ENCODE measurements at places on chromosomes 3 and 15.
A peak's percentile ranks its signal among the peaks of the same experiment; 100 is the strongest.

- H3K27me3 ChIP-seq, result no peaks in the 10 kb centered on the region
- H3K36me3 ChIP-seq, result no peaks in the 10 kb centered on the region
- H3K4me3 ChIP-seq, result no peak overlapping the region
- DNase-seq, result no peak
These were observed 212.3 kb upstream of the NECTIN3 start for GRCh38 chr3:110859336-110859735.

DNA sequence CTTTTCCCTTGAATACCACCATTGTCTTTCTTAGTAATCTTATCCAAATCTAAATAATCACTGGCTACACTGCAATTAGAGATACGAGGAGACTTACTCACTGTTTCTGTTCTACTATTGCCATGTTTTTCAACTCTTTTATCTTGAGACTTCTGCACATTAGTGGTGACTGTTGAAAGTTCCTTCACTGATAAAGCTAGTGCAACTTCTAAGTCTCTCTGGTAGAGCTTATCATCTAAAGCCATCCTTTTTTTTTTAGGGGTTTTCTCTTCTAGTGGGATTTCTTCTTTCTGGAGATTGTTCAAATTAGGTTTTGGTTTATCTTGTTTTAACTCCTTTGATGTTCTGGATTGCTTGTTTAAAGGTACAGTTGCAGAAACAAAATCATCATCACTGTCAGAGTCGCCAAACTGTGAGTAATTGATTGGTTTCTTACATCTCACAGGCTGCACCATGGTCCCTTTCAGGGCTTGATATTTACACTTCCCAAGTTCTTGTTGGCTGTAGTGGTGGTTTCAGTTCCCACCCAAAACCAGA, 37.7 kb downstream of the NCK1 start:
- H3K27me3 ChIP-seq, result no peaks in the 10 kb centered on the region
- peaks cover 6% of the 10 kb centered on the region for H3K36me3 ChIP-seq
- H3K4me1 ChIP-seq, result peaks cover 74% of the 10 kb centered on the region
- H3K4me3 ChIP-seq, result peak overlapping the region; percentile 26
- DNase-seq, result no peak

- H3K27me3 ChIP-seq, result no peaks in the 10 kb centered on the region
- H3K4me1 ChIP-seq, result no peaks in the 10 kb centered on the region
- H3K27ac ChIP-seq, result no peak overlapping the region
- no peak overlapping the region for H3K4me3 ChIP-seq
These were observed 30.8 kb downstream of the ARHGEF26 start for GRCh38 chr3:154151969-154152368.

GRCh38 chr3:38039101-38039898, at the start of gene DLEC1:
DLEC1 (plus strand) TSS chr3:38039208; CDS start chr3:38039226, 18 bp downstream.
- peaks cover 14% of the 10 kb centered on the region for H3K27me3 ChIP-seq
- H3K4me1 ChIP-seq, result peaks cover 37% of the 10 kb centered on the region
- peak within 1 kb of the TSS; percentile 80 for H3K4me3 ChIP-seq
- peak; percentile 88 for DNase-seq

GRCh38 chr3:29319262-29319661, 38.4 kb downstream of the RBMS3 start:
- no peak overlapping the region for H3K27ac ChIP-seq
- H3K4me3 ChIP-seq, result no peak overlapping the region
- DNase-seq, result no peak
- no peaks in the 10 kb centered on the region for H3K4me1 ChIP-seq
- H3K27me3 ChIP-seq, result no peaks in the 10 kb centered on the region

GRCh38 chr15:51561271-51561670, 61.3 kb downstream of the DMXL2 start:
- no peaks in the 10 kb centered on the region for H3K36me3 ChIP-seq
- no peaks in the 10 kb centered on the region for H3K27me3 ChIP-seq
- no peak overlapping the region for H3K27ac ChIP-seq
- DNase-seq, result no peak
- H3K4me1 ChIP-seq, result no peaks in the 10 kb centered on the region
- H3K4me3 ChIP-seq, result no peak overlapping the region

DNA sequence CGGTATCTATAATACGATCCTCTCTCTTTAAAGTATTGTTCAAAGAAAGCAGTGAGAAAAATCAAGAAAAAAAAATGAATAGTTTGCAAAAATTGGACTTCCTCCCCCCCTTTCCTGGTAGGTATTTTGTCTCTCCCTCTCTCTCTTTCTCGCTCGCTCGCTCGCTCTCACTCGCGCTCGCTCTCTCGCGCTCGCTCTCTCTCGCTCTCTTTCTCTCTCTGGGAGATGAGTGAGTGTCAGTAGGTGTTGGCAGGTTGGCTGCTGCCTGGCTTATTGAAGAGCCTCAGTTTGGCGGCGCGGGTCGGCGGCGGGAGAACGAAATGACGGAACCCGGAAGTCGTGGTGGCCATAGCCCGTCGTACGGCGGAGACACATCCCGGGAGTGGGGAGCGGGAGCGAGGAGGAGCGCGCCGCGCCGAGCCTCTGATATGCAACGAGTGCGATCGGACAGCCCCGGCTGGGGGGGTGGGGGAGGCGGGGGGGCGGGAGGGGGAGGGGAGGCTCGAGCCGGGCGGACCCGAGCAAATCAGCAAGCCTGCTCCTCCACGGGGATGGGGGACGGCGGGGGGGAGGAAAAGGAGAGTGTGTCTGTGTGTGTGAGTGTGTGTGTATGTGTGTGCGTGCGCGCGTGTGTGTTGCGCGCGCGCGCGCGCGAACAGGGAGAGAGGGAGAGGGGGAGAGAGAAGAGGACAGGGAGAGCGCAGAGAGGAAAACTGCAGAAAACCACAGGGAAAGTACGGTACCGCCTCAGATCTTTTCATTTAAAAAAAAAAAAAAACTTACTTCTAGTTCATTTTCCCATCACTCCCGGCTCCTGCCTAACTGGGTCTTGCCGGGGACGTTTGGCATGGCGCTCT, at the start of gene MEIS2:
Gene MEIS2 (minus strand): TSS at position 441 of the 857 bp plus-strand sequence. CDS start 1,083 bp downstream, outside the sequence.
- peak within 1 kb of the TSS; percentile 86 for H3K4me3 ChIP-seq
- H3K27ac ChIP-seq, result peak within 1 kb of the TSS; percentile 72
- peaks cover 64% of the 10 kb centered on the region for H3K27me3 ChIP-seq

GRCh38 chr3:79002465-79003372, 765.1 kb downstream of the ROBO1 start:
- no peaks in the 10 kb centered on the region for H3K36me3 ChIP-seq
- H3K27ac ChIP-seq, result no peak overlapping the region
- no peak overlapping the region for H3K4me3 ChIP-seq
- no peaks in the 10 kb centered on the region for H3K27me3 ChIP-seq
- no peaks in the 10 kb centered on the region for H3K4me1 ChIP-seq

DNA sequence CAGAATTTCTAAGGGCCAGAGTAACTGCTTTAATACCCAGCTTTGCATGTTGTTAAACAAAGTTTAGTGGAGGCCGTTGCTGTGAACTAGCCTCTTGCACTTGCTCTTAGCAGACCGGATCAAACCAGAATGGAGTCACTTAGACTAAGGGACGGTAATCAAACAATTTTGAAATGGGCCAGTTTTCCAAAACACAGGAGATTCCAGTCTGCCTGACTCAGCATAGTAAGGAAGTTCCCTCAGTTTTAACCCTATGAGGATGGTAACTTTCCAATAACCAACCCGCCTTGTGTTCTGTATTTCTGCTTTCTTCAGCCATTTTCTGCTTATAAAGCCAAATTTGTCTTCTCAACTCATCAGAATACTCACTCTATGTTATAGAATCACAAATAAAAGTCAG, 77.2 kb upstream of the WDR72 start:
- H3K27me3 ChIP-seq, result no peaks in the 10 kb centered on the region
- H3K27ac ChIP-seq, result no peak overlapping the region

DNA sequence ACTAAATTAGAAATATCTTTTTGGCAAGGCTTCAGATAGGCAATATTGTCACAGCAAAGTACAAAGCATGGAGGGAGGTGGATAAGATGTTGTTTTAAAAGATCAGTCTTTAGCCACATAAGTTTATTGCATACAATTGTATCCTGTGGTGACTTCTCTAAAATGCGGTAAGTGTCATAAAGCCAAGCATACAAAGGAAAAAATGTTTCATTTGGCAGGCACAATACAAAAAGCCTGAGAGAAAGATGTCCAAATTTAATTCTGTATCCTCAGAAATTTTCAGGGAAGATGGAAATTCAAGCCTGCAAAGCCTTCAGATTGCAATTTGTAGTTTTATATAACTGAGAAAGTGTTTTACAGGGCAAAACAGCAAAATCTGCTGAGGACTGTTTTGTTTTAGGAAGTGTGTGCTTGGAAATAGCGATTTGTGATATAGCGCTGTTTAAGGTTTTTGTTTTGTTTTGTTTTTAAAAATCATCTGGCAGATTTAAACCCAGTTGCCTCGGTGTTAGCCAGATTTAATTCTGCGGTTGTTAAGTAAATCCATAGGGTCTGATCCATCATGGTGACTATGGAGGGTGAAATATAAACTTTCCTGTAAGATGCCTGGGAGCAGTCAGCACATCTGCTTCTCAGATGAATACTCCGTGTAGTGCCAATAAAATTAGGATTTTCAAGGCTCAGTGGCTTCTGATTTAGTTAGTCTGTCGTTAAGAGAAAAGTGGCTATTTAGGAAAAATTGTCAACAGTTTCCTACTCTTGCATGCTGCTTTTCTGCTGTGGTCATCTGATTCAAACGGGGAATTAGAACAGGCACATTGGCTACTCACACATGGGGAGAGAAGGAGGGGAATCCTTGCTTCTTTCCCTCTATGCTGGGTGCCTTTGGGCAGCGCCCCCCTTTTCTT, 8.0 kb downstream of the KAT2B start:
- peaks cover 3% of the 10 kb centered on the region for H3K27me3 ChIP-seq
- H3K36me3 ChIP-seq, result no peaks in the 10 kb centered on the region
- H3K27ac ChIP-seq, result peak overlapping the region; percentile 63
- H3K4me3 ChIP-seq, result peak overlapping the region; percentile 79
- H3K4me1 ChIP-seq, result peaks cover 90% of the 10 kb centered on the region
- no peak for DNase-seq
